Brain (organoid and tissue), 16 donors: ENCODE measurements at places on chromosomes 3 and 15. TPM values are rescaled to one million over a fixed set of nuclear protein-coding genes. Genes with fewer than 3 reads are reported as not detected.

C2CD4B gene
- polyA plus RNA-seq, result 0.20 TPM

PLA1A gene
- 2.4 TPM for polyA plus RNA-seq

CA12 gene
- 0.68 TPM for polyA plus RNA-seq

SOX2 gene
- 120 TPM for polyA plus RNA-seq

HACL1 gene
- 10.7 TPM for polyA plus RNA-seq

TRPM1 gene
- not detected for polyA plus RNA-seq

ANKRD63 gene
- polyA plus RNA-seq, result not detected

DUOX1 gene
- polyA plus RNA-seq, result 1.3 TPM

PIF1 gene
- 3.4 TPM for polyA plus RNA-seq

DCLK3 gene
- 0.88 TPM for polyA plus RNA-seq

CHDH gene
- 5.5 TPM for polyA plus RNA-seq

ILDR1 gene
- 1.2 TPM for polyA plus RNA-seq

NLGN1 gene
- polyA plus RNA-seq, result 6.3 TPM

RBPMS2 gene
- 4.5 TPM for polyA plus RNA-seq

IQSEC1 gene
- 34.7 TPM for polyA plus RNA-seq

CORO2B gene
- 59.3 TPM for polyA plus RNA-seq

MESP1 gene
- polyA plus RNA-seq, result 17.5 TPM
